ENCODE measurements at places on chromosomes 13 and 19.

- no peak for DNase-seq
Measured at GRCh38 chr19:50486823-50487515, 10.3 kb upstream of the GARIN5A start.

DNA sequence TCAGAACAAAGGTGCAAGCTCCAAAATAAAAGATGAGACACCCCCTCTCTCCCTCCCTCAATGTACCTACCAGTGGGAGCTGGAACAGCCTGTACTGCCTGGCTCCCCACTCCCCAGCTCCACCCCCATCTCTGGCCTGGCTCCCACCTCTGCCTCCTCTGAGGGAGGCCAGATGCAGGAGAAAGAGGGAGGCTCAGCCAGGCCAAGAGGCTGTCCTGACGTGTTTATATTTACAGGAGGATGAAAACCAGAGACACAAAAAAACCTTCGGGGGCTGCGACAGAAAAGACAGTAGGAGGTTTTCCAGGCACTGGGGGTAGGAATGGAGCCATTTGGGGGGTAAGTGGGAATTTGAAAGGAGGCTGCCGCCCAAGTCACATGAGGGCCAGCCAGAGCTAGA lies 19.7 kb downstream of the ARHGEF18 start:
- DNase-seq: peak; percentile 95

DNA sequence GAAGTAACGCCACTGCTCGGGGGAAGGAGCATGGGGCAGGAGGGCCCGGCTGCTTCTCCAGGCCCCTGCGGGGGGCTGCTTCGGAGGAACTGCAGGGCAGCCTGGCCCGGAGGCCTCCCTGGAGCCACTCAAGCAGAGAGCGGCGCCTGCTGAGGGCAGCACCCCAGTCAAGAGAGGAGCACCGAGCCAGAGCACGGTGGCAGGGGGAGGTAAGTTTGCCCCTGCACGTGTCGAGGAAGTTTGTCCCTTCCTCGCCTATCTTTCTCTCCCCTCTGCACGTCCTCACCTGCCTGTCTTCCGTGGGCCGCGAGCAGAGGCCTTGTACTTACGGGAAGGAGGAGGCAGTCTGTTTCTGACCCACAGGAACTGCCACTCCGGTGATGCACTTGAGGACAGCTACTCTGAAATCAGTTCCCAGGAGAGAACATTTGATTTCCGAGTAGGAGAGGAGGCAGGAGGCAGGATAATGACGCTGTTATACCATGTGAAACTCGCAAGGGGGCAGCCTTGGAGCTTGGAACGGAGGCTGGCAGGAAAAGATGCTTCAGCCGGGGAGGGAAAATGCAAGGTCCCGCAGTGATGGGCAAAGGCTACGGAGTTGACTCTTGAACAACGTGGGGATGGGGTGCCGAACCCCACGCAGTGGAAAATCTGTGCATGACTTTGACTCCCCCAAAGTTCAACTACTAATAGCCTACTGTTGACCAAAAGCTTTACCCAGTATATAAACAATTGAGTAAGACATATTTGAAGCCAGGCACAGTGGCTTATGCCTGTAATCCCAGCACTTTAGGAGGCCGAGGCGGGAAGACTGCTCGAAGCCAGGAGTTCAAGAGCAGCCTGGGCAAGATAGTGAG lies 5.0 kb downstream of the FFAR1 start:
- no peak for DNase-seq

GRCh38 chr13:76226941-76227340 lies 590.8 kb downstream of the LMO7 start:
- DNase-seq: no peak

DNA sequence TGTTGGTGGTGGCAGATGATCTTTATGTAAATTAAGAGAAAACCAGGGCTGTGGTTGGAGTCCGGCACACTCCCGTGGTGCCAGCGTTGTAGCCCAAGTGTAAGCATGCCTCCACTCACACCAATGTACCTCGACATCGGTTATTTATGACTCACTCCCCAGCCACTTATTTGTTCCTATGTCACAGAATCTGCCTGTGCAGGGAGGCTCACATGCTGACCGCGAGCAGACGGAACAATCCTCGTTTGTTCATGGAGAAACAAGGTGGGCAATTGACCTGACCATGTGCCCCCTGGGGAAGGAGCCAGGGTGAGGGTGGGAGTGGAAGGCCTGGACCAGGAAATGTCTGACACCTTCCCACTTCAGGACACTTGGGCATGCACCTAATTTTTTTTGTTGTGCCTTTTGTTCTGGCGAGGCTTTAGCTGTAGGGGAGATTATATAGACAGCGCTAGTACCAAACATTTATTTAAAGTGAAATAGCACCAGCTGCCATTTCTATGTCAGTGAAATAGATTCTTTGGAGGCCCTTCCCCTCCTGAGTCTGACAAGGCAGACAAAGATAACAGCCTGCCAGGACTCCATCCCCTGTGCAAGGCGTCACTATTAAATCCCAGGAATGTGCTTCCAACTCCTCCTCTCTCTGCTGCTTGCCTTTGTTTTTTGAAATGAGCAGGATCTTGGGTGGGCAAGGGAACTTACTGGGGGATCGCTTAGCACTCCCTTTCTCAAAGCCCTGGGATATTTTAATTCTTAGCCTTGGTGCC lies 394.2 kb downstream of the FGF9 start:
- no peak for DNase-seq
